ENCODE measurements at places on chromosomes 13 and 19. TPM values are rescaled to one million over a fixed set of nuclear protein-coding genes. Genes with fewer than 3 reads are reported as not detected.

The CCDC70 gene
- total RNA-seq: not detected

The OR7A5 gene
- not detected for total RNA-seq

The FFAR1 gene
- not detected for total RNA-seq

The CGB5 gene
- not detected for total RNA-seq

The SIGLEC8 gene
- not detected for total RNA-seq

The RAB8A gene
- total RNA-seq: 9.4 TPM

The CGB2 gene
- total RNA-seq: not detected

The FSD1 gene
- total RNA-seq: not detected

The KASH5 gene
- not detected for total RNA-seq

The ASPDH gene
- not detected for total RNA-seq

The TSSK6 gene
- not detected for total RNA-seq

The MBD3L2 gene
- not detected for total RNA-seq

The FNDC3A gene
- total RNA-seq: 10.9 TPM

The LDLR gene
- 6.0 TPM for total RNA-seq

The PABPC3 gene
- not detected for total RNA-seq

The DIS3 gene
- total RNA-seq: 11.6 TPM

The FBXW9 gene
- total RNA-seq: 5.8 TPM

The IGSF23 gene
- not detected for total RNA-seq

The ZNF610 gene
- total RNA-seq: 0.61 TPM

The TNFSF13B gene
- total RNA-seq: not detected

The KIR2DL1 gene
- total RNA-seq: not detected

The KLK5 gene
- not detected for total RNA-seq

The PRSS57 gene
- total RNA-seq: not detected

The ACP7 gene
- not detected for total RNA-seq

The PEG3 gene
- total RNA-seq: 0.71 TPM

The PNMA8A gene
- 0.60 TPM for total RNA-seq

The LILRA1 gene
- 0.40 TPM for total RNA-seq

Measured in gastrocnemius medialis (tissue), 4 donors.